Iris pigment epithelial cell (primary cell): ENCODE measurements at places on chromosomes 1 and 21.

GRCh38 chr21:16572032-16572431, 842.2 kb downstream of the USP25 start:
- peak; percentile 73 for DNase-seq

DNA sequence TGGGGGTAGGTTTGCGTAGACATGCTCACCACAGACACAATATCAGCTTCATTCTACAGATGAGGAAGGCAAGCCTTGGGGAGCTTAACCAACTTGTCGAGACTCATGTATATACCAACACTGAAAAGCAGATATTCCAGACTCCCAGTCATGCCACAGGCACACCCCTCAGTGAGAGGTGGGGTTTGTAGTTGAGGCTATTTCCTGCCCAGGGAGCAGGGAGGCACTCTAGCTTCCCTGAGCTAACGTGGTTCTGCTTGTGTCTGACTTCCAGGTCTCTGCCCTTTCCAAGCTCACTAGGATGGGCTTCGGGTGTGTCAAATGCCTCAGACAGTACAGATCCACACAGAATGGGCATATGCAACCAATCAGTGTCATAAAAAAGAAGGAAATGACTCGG, 122.3 kb upstream of the RUNX1 start:
- no peak for DNase-seq

- no peak for DNase-seq
These were observed 28.2 kb upstream of the DOCK7 start for GRCh38 chr1:62716397-62716796.

GRCh38 chr1:107100331-107100984, 40.4 kb upstream of the NTNG1 start:
- DNase-seq, result peak; percentile 1

DNA sequence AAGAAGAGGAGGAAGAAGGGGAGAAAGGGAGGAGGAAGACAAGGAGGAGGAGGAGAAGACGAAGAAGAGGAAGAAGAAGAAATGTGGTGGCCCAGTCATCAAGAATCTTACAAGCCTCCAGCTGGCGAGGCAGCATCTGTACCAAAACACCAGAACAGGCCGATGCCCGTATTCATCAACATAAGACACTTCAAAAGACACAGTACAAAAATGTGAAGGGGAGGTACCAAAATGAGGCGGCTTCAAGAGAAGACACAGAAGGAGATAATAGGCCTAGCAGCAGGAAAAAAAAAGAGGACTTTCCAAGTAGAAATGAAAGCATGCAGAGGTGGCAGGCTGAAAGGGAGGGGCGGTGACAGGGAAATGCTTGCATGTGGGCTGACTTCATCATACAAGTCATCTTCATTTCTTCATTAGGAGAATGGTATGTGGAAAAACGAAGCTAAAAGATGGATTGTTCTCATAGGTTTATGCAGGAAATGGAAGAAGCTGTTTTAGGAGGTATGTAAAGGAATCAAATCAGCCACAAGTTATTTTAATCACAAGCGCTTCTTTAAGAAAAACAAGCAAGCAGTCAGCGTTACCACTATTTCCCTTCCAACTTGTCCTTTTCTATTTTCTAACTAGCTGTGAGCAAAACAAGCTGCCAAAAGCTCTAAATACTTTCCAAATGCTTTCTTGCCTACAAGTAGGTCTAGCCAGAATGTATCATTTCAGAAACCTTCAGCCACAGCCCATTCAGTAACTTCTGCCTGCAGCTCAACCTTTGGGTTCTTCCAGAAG, 192.3 kb downstream of the SLC45A1 start:
- peak; percentile 85 for DNase-seq

GRCh38 chr1:14222086-14222485, 376.4 kb upstream of the KAZN start:
- DNase-seq, result no peak

DNA sequence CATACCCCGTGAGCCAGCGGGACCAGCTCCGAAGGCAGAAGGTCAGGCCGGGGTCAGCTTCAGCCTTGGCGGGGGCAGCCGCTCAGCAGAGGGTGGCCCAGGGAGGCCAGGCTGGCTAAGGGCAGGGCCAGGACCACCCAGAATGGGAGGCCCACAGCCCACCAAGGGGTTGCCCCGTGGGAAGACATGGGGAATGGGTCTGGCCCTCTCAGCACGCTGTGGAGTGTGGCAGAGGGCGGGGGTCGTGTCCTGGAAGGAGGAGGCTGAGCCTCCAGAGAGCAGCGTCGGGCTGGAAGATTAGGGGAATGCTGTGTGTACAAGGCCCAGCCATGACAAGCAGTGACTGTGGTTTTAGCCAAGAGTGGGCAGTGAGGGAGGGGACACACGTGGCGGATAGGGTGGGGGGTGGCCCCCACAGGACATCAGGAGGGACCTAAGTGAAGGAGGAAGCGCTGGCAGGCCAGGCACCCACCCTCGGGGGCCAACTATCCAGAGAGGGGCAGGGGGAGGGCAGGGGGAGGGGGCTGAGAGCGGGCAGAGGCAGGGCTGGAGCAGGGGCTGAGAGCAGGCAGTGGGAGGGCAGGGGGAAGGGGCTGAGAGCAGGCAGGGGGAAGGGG, 43.9 kb upstream of the POFUT2 start:
- no peak for DNase-seq

- DNase-seq, result no peak
These were observed 68.4 kb downstream of the POU2F1 start for GRCh38 chr1:167289075-167289442.

- no peak for DNase-seq
These were observed 183.6 kb upstream of the RAB4A start for GRCh38 chr1:229087339-229087738.

- no peak for DNase-seq
These were observed 5.3 kb downstream of the CELSR2 start for GRCh38 chr1:109254621-109255096.

- peak; percentile 4 for DNase-seq
These were observed 45.4 kb upstream of the USP1 start for GRCh38 chr1:62391369-62391971.

DNA sequence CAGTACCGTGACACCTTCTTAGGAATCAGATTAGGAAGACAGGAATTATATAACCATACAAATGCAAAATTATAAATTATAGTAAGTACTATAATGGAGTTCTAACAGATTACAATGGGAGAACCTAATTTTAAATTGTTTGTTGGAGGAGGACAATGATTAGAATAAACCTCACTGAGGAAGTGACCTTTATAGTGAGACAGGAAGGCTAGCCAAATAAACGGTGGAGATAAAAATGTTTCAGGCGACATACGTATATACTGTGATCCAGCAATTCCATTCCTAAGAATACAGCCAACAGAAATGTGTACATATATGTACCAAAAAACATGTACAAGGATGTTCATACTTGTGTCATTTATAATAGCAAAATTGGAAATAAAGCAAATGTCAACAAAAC, 15.2 kb downstream of the SYNJ1 start:
- DNase-seq, result no peak

DNA sequence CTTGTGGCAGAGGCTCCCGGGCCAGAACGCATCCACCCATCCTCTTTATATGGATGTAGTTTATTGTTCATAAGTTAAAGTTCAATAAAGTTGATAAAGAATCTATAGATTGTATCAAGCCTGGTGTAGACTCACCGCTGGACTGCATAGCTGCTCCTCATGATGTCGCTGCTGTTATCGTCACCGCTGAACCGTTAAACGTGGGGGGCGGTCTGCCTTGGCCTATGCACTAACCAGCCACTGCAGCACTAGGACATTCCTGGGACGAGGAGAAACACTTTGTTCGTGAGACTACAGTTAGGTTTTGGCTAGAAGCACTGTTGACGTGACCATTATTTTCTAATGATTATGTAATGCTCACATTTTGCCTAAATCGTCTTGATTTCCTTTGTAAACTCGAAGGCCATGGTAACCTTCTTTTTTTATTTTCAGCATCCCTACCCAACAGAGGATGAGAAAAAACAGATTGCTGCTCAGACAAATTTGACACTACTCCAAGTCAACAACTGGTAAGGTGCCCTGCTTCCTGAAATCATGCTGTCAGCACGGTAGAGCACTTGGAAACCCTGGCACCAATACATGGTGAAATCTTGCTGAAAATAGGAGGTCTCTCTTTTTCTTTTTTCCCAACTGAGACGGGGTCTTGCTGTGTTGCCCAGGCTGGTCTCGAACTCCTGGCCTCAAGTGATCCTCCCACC, 50.2 kb downstream of the PKNOX1 start:
- DNase-seq, result no peak

DNA sequence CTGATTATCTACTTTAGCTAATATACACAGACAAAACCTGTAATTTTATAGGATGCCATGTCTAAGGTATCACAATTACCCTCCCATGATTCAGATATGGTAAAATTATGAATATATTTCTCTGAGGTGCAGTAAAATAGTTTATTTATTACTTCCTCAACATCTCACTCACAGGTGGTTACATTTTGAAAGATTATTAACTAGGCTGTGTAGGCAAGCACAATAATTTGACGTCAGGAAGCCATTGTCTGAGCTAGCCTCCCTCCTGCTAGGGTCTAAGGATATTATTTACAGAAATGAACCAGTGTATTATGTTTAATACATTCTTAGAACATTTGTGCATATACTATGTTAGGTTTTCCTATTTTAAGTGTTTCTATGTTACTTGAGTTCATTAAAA, 69.9 kb upstream of the ADGRL2 start:
- no peak for DNase-seq

DNA sequence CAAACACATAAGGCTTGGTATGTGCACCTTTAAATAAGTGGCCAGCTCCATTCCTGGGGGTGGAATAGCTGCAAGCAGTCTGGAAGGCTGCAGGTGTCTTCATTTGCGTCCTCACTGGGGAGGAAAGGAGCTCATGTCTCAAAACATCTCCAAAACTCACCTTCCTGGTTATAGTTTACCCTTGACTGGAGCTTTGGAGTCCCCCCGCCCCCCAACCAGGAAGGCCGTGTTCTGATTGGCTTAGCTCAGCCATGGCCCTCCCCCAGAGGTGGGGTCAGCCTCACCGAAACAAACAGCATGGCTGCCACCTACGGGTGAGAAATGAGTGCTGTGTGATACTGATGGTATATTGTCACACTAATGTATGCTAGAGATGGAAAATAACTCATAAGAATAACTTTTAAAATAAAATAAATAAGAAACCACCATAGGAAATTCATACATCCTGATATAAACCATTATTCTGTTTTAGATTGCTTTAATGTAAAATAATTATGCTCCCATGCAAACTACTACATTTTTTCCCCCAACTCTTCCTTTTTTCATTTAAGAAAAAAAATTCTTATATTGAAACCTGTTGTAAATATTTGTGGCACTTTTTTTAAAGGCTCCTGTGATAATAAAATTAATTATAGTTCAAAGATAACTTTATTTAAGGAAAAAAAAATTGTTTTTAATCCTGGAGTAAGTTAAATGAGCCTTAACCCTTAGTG, 90.8 kb downstream of the ZP4 start:
- peak; percentile 26 for DNase-seq

DNA sequence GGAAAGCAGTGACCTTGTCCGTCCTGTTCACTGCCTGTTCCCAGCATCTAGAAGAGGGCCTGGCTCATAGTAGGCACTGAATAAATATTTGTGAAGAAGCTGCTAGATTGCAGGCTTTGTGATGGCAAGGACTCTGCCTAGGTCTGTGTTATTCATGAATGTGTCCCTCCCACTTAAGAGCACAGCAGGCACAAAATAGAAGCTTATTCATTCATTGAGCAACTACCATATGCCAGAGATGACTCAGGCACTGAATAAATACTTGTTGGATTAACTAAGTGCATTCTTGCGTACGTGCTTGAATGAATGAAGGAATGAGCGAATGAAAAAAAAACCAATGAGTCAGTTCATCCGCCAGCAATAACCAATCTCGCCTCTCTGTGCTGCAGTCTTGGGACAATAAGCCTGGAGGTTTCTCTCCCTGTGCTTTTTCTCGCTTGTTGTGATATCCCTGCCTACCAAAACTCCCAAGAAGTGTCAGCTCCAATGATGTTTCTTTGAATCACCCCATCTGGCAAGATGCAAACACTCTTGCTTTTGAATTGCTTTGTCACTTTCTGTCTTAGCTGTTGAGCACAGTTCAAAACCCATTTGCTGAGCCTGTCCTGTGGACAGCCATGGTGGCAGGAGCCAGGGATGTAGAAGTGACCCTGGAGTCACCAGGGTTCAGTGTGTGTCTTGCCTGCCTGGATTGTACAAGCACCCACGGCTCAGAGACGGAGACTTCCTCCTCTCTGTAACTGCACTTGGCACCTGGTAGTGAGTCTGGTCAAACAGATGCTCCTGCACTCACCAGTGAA, 143.9 kb downstream of the KAZN start:
- DNase-seq, result peak; percentile 99

- no peak for DNase-seq
These were observed 568.9 kb upstream of the ADGRL4 start for GRCh38 chr1:79575424-79575823.

GRCh38 chr1:98176414-98176813, 255.6 kb upstream of the DPYD start:
- DNase-seq, result no peak

DNA sequence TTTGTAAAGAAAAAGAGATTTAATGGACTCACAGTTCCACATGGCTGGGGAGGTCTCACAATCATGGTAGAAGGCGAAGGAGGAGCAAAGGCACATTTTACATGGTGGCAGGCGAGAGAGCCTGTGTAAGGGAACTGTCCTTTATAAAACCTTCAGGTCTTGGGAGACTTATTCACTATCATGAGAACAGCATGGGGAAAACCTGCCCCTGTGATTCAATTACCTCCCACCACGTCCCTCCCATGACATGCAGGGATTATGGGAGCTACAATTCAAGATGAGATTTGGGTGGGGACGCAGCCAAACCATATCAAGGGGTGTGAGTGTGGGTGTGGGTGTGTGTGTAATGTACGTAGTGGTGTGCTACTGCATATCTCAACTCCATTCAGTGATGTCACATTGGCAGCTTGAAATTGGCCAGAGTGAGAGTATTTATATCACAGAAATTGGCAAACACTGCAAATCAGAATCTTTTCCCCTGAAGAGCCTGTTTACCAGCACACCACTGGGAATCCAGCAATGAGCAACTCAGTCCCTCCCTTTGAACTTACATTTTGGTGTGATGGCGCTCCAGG, 5.4 kb downstream of the ARHGEF10L start:
- DNase-seq, result no peak

GRCh38 chr1:172269084-172269483, 151.4 kb upstream of the C1orf105 start:
- DNase-seq, result no peak

- peak; percentile 34 for DNase-seq
These were observed 111.5 kb downstream of the SEC16B start for GRCh38 chr1:177858332-177858821.

DNA sequence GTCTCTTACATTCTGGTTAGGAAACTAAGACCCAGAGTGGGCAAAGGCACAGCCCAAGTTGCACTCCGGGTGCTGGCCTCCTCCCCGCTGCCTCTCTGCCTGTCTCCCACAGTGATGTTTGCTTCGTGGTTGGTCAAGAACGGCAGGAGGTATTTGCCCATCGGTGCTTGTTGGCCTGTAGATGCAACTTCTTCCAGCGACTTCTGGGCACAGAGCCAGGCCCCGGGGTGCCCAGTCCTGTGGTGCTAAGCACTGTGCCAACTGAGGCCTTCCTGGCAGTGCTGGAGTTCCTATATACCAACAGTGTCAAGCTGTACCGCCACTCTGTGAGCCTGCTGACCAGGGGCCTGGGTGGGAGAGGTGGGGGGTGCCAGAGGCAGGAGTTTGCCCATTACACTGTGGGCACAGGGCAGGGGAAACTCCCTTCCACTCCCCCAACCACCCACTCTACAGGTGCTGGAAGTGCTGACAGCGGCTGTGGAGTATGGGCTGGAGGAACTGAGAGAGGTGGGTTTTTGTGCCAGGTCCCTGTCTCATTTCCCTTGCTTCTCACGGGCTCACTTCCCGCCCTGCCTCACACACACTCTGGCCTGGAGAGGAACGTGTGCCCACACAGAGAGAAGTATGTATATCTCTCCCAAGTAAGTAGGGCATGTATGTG, 1.9 kb downstream of the BTBD19 start:
- peak; percentile 42 for DNase-seq

GRCh38 chr1:109161858-109162606, 48.1 kb downstream of the ELAPOR1 start:
- DNase-seq, result peak; percentile 89
